Camera-type eye (tissue), 1 donor: ENCODE measurements at places on chromosomes 13 and 19. TPM values are rescaled to one million over a fixed set of nuclear protein-coding genes. Genes with fewer than 3 reads are reported as not detected.

Gene LPAR2
- total RNA-seq, result 15.4 TPM

Gene CDC16
- 98.8 TPM for total RNA-seq

Gene CPB2
- total RNA-seq, result not detected

Gene SYCN
- not detected for total RNA-seq

Gene TLE2
- total RNA-seq, result 40.1 TPM

Gene RNF17
- 0.16 TPM for total RNA-seq

Gene PDX1
- total RNA-seq, result not detected

Gene OR7D2
- total RNA-seq, result not detected

Gene TSHZ3
- 14.8 TPM for total RNA-seq

Gene ZNF45
- 24.6 TPM for total RNA-seq

Gene PBX4
- total RNA-seq, result 8.6 TPM

Gene TEX26
- total RNA-seq, result not detected

Gene NOVA2
- total RNA-seq, result 10.1 TPM

Gene EPS8L1
- total RNA-seq, result 8.7 TPM

Gene PSMD8
- total RNA-seq, result 116 TPM

Gene FBN3
- total RNA-seq, result 9.1 TPM
